ENCODE measurements at places on chromosomes 7 and 10.

DNA sequence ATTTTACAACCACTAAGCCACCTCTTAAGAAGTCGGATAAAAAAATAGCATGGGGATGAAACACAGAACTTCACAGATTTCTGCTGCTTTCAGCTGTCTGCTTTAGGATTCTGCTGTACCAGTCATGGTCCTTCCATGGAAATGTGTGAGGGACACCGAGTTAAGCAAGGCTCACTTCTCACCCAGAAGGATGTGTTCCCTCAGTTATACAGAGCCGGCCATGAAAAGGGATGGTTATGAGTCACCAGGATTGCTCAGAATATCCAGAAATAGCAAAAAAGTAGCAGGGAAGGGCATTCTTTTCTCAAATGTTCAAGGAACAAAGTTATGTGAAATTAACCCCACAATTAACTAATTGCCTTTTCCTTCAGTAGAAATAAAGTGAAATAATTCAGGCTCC, 124.4 kb downstream of the AMPH start:
- no peak for DNase-seq

GRCh38 chr10:124734311-124735166, 9.6 kb downstream of the FAM53B start:
- no peak for DNase-seq

DNA sequence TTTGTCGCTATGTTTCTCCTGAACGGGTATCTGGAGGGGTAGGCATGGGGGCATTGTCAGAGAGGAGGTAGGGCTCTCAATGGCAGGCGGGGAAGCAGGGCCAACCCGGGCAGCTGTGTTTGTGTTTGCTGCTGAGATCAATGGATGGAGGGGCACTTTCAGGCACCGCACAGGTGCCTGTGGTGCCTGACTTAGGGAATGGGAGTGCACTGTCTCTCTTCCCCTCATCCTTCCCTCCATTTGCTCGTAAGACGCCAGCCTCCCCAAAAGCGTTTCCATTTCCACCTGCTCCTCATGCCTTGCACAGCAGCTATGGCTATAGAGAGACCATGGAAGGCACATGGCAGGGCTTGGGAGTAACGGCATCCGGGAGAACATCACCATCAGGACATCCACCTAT, 615.9 kb upstream of the FOXK1 start:
- DNase-seq = no peak

DNA sequence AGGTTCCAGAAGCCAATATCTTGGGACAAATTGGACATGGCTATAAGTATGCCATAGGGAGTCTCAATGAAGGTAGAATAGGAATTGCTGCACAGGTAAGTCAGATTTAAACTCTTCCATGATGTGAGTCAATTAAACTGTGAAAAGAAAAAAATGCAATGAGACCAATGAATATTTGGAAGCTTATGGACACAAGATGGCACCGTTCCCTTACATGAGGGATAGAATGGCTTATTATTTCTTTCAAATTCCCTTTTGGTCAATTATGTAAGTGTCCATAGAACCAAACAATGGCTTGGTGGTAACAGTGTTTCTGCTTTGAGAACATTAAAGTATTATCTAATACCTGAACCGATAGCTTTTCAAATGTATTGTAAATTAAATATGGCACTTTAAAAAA, 35.6 kb downstream of the ACADSB start:
- DNase-seq = no peak

DNA sequence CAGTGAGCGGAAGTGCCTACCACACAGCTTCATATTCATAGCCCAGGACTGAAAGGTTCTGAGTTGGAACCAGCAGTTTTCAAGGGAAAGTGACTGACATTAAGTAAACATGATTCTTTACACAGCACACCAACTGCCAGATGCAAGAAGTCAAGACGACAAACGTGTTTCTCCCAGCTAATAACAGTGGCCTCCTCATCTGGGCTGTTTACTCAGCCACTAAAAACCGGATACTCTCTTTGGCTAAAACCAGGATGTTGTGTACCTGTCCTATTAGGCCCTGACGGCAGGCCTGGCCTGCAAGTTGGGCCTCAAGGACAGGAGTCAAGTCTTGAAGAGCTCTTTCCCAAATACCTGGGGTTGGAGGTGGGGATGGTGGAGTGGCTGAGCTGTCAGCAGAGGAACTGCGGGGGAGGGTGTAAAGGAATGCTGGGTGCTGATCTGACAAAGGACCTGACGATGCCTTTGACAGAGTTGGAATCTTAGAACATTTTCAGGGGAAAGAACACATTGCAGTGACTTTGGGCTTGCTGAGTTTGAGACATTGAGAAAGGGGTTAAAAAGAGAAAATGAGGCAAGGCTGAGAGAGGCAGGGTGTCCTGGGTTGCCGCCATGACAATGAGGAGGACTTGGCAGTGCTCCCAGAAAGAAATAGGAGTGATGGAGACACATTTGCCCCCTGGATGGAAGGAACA, 57.7 kb downstream of the STEAP1B start:
- DNase-seq = no peak

DNA sequence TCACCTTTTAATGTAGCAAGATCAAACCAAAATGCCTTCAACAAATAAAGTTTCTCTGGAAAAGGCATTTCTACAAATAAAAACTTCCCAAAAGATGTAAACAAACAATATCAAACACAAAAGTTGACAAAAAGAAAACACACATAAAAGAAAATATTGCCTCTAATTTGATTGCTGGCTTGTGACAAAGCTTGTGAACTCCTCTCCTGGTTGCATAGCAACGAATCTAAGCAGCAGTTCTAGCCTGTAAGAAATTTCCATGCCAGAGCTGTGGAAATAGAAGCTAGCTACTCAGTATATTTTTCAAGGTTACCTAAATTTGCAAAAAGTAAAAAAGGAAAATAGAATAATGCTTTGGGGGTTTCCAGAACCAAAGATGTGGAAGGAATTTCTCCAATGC, 173.9 kb upstream of the CDK1 start:
- no peak for DNase-seq

DNA sequence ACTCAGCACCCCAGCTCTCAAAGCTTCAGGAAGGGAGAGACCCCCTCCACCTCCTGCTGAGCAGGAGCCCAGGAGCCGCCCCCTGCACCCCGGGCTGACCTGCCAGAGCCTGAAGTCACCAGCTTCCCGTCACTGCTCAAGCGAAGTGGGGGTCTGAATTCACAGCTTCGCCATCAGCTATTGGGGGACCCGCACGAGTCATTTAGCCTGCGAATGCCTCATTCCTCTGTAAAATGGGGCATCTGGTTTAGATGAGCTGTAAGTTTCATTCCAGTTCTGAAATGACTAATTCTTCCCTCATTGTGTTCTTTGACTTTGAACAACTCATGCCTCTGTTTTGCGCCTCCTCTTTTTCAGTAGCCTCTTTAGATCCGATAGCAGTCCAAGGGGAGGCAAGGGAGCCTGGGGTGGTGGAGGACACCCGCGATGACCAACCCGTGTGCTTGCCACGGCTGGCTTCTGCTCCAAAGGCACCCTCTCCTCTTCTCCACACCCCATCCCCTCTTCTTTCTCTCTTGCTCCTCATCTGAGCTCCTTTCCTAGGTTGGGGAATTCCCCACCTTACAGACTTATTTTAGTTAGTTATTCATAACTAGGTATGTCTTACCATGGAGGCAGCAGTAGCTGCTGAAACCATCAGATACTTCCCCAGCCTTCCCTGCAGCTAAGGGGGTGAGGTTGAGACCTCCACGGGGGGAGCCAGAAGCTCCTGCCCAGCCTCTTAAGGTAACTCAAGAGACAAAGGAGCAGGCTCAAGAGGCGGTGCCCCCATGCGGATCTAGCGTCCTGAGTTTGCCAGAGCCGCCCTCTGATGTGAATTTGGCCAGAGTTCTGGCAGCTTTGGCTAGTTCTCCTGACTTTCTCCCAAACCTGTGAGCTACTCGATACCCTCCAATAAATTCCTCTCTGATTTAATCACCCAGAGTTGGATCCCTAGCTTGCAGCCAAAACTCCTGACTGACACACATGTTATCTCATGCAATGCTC, 47.7 kb downstream of the RBM17 start:
- no peak for DNase-seq

DNA sequence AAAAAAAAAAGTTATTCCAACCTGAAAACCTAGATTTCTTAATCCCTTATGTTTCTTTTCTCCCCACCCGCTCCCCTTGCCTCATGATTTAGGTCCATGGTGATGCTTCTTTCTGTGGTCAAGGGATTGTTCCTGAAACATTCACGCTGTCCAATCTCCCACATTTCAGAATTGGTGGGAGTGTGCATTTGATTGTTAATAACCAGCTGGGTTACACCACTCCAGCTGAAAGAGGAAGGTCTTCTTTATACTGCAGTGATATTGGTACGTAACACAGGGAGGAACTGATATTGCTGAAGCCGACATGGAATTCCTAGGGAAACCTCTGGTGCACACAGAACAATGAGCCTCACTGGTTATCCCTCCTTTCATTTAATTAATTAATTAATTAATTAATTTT, 22.7 kb downstream of the DHTKD1 start:
- no peak for DNase-seq

DNA sequence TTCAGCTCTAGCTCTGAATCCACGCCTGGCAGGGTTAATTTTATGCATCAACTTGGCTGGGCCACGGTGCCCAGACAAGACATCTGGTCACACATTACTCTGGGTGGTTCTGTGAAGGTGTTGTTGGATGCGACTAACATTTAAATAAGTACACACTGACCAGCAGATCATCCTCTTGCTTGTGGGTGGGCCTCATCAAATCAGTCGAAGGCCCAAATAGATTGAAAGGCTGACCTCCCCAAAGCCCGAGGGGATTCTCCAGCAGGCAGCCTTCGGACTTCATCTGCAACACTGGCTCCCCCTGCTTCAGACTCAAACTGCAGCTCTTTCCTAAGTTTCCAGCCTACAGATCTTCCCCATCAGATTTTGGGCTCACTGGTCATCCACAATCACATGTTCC, 53.6 kb downstream of the SFMBT2 start:
- no peak for DNase-seq

GRCh38 chr7:77208416-77208815, 8.8 kb upstream of the FGL2 start:
- no peak for DNase-seq

GRCh38 chr10:5522913-5523560, 1.7 kb upstream of the CALML3 start:
- DNase-seq = no peak

- no peak for DNase-seq
Observed at GRCh38 chr7:26185131-26185843, 15.3 kb downstream of the HNRNPA2B1 start.

DNA sequence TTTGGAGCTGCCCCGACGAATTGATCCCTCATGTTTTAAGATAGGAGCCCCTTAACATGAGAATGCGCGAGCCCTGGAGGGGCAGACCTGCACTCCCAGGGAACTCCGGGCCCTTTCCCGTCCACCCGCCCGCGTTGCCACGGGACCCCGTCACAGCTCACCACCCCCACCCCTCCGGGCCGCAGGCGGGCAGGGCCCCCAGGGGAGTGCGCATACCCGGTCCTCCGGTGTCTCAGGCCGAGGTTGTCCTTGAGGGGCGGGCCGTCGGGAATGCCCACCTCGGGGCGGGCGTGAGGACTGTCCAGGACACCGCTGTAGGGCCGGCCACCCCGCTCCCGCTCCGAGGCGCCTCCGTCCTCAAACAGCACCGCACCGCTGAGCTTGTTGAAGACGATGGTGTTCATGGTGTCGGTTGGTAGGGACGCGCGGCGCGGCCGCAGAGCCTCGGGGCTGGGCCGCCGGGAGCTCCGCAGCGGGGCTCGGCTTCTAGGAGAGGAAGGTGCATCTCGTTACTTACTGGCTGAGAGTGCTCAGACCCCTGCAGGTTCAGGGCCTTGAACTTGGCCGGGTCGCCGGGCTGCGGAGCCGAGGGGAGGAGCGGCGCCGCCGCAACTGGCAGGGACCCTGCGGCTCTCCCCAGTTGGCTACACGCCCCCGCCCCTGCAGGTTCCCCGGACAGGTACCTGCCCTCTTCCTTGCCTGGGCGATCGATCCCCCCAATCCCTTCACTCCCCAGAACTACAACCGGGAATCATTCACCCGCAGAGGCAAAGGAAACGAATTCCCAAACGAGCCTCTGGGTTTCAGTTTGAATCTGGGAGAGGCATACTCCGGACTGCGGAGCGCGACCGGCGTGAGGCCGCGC, 2.4 kb downstream of the MKX start:
- DNase-seq = no peak

DNA sequence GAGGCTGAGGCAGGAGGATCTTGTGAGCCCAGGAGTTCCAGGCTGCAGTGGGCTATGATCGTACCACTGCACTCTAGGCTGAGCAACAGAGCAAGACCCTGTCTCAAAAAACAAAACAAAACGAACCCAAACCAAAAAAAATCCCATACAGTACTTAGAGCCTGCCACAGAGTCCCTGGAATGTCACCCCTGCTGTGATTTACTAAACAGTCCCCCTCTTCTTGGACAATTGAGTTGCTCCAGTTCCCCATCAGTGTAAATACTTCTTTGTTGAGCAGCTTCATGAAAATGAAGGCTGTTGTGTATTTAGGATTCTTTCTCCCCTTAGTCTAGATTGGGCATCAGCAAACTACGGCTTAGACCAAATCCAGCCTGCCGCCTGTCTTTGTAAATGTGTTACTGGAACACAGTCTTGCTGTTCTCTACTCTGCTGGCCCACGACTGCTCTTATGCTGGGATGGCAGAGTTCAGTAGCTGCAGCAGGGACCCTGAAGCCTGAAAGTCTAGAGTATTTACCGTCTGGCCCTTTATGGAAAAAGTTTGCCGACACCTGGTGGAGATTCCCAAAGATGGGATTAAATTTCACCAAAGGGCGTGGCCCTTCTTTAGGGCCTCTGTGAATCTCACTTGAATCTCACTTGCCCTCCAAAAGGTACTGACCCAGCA, 57.8 kb downstream of the PALD1 start:
- DNase-seq = no peak

- DNase-seq = no peak
Observed at GRCh38 chr7:142478479-142479220, 220.8 kb upstream of the PRSS58 start.

- DNase-seq = no peak
Observed at GRCh38 chr7:91876391-91877133, 3.9 kb downstream of the MTERF1 start.

GRCh38 chr7:111558991-111559390, 3.3 kb downstream of the IMMP2L start:
- no peak for DNase-seq

DNA sequence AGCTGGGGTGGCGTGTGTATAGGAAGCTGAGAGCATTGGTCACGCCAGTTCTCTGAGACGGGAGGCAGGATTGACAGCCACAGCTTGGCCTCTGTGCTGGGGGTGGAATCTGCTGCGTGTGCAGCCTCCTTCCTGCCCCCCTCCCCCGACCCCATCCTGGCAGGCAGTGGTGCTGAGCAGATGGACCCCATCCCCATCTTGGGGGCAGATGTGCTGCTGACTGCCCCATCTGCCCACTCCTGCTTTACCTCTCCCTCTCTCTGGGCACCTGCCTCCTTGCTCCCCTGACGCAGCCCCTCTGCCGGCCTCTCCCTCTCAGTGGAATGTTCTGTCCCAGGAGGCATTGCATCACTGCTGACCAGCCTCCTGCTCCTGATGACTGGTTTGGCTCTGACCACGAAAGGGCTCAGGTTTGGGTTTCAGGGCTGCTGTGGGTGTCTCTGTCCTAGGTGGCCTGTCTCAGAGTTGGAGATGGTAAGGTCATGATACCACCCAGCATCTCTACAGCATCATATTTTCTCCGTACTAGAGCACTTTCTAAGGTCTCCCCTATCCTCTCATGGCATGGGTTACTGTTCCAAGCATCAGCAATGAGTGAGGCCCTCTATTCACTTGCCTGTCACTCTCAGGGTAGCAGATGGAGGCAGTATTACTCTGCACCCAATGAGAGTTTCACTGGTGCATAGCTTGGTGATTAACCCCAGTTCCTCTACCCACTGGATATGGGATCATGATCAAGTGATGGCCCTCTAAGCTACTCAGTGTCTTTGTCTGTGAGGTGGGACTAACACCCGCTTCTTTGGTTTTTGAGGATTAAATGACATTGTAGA, 81.9 kb downstream of the RBM20 start:
- DNase-seq = no peak

GRCh38 chr7:139482662-139483466, 609 bp downstream of the KLRG2 start:
- no peak for DNase-seq

Data from stimulated activated CD8-positive, alpha-beta memory T cell treated with anti-CD3 and anti-CD28 coated beads, Interleukin-7, amount 100 ng/mL, for 1 hour (primary cell).